ENCODE measurements at places on chromosomes 11 and 22. TPM values are rescaled to one million over a fixed set of nuclear protein-coding genes. Genes with fewer than 3 reads are reported as not detected.

ST3GAL4 gene
- total RNA-seq, result 26.2 TPM

UBE2L6 gene
- total RNA-seq, result 31.7 TPM

ACCS gene
- total RNA-seq, result 11.3 TPM

SERPING1 gene
- 1.7 TPM for total RNA-seq

TANGO2 gene
- total RNA-seq, result 13.7 TPM

MS4A15 gene
- not detected for total RNA-seq

GDPD4 gene
- not detected for total RNA-seq

CFAP68 gene
- 30.1 TPM for total RNA-seq

OR56A3 gene
- not detected for total RNA-seq
